ENCODE measurements at places on chromosomes 4 and X.

DNA sequence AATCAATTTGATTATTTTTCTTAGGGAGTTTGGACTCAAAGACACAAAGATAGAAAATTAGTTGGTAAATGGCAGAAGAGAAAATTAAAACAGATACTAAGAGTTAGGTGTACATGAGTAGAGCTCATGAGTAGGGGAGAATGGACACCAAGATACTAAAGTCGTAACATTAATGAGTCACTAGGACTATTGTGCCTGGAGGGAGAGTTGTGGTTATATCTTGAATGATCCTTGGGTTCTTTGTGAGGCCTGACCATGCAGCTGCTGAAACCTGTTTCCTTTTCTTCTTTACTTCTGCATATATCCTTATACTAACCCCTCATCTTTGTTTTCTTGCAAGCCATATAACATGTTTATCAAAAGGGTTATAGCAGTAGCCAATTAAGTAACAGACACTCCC lies 532.8 kb downstream of the RPA4 start:
- DNase-seq = no peak

DNA sequence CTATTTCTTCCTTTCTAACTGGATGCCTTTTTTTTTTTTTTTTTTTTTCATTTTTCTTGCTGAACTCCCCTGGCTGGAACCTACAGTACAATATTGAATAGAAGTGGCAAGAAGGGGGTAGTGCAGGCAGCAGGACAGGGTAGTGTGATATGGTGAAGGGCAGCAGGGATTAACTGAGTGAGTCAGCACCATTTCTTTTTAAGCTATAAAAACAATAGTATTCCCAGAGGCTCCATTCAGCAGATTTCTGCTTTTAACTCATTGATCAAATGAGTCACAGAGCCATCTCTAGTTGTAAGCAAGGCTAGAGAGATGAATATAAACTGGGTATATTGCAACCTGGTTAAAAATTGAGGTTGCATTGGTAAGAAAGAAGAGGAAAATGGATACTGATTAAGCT lies 53.6 kb upstream of the SETD7 start:
- no peak for DNase-seq

GRCh38 chr4:178696515-178696914 lies 1254.3 kb upstream of the AGA start:
- DNase-seq = no peak

DNA sequence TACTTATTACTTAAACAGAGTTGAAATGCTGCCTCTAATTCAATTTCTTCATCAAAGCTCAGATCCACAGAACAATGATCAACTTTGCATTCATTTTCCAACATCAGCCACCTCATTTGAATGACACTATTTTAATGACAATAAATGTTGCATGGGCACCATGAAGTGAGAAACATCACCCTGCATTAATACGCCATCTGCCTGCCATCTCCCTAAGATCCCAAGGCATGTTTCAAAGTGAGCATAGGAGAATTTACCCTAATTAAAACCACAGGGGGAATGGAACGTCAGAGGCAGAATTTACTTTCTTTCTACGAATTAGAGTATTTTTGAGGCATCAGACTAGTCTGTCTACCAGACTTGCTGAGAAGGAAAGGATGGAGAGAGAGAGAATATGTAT lies 32.7 kb downstream of the NEXMIF start:
- no peak for DNase-seq

- DNase-seq = no peak
Observed at GRCh38 chr4:78081541-78081940, 24.4 kb downstream of the FRAS1 start.

- DNase-seq = no peak
Observed at GRCh38 chrX:40174854-40175510, 77.2 kb upstream of the BCOR start.

- DNase-seq = no peak
Observed at GRCh38 chr4:2942532-2943363, 20.5 kb downstream of the NOP14 start.

- DNase-seq = no peak
Observed at GRCh38 chrX:110578270-110578669, 217.3 kb downstream of the CHRDL1 start.

DNA sequence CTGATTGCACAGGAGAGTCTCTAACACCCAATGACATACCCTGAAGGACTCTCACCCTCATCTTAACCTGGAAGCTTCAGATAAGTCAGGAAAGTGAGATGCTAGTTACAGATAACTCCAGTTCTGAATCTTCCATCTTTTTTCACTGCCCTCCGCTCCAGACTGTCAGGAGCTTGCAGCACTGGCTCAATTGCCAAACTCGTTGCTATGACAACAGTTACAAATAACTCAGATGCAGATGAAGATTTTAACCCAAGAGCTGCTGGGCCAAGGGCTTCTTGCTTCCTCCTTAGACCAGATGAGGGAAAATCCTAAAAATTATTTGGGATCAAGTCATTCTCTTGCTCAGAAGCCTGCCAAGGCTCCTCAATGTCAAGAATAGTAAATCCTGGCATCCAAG lies 109.1 kb upstream of the HUWE1 start:
- no peak for DNase-seq

GRCh38 chrX:72088761-72089160 lies 43.0 kb downstream of the RTL5 start:
- DNase-seq = no peak

GRCh38 chr4:45539142-45539814 lies 584.6 kb downstream of the GABRG1 start:
- no peak for DNase-seq

DNA sequence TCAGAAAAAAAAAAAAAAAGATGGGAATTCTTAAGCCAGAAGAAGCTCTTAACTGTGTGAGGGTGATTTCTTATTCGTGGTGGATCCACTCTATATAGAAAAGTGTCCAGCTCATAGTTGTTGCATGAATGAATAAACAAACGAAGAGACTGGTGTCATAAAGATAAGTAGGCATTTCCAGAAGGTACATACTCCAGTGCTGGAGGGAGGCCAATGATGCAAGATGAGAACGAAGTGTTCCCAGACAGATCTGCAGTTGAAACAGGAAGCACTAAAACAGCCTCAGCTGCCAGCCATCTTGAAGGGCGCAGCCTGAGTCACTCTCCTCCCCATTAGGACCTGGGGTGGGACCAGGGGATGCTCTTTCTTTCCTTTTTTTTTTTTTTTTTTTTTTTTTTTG lies 47.4 kb upstream of the HOPX start:
- DNase-seq = no peak

DNA sequence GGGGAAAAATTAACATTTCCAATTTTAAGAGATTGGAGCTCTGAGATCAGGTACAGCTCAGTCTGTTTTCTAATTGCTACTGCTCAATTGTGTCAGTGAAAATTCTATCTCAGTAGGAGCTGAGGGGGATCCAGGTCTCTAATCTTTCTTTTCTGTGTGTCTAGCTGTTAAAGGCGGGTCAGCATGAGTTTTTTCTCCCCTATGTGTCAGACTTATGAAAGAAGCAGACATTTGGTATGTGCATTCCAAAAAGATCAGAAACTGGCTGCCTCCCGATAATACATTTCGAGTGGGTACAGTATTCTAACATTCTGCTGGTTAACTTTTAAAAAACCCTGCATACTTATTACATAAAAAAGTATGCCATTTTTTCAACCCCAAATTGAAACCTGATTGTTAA lies 72.4 kb downstream of the PCDH7 start:
- no peak for DNase-seq

GRCh38 chr4:175651756-175652310 lies 160.2 kb downstream of the GPM6A start:
- DNase-seq = no peak

DNA sequence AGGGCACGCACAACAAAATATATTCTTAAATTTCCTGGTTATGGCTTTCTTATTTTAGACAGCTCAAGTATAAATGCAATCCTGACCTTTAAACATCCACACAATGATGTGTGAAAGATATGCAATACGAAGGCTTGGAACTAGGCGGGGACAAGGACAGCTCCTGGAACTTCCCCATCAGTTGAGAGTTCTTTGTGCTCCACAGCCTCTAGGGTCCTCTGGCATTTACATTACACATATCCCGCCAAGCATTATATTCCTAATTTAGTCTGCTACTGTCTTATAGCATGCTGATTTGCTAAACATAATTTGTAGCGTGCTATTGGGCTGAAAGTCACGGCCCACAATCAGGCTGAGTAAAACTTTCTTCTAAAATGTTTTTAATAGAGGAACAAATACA lies 74.4 kb downstream of the FTHL17 start:
- no peak for DNase-seq

GRCh38 chr4:145545538-145546174 lies 64.0 kb downstream of the SMAD1 start:
- no peak for DNase-seq

DNA sequence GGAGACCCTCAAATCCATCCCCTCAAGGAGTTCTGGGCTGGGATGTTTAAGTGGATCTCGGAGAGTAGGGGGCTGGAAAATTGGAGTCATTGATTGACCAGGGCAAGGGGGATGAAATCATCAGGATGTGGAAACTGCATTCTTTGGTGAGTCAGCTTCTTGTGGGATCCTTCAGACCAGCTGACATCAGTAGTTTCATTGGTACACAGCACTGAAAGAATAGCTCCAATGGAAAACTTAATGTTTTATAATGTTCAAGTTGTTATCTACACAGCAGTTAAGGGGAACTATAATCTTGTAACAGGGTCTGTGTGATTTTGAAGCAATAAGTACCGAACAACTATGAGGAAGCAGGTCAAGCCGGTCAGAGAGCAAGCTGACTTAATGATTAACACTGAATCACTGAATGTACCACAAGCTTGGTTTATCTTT lies 506.1 kb downstream of the RPA4 start:
- no peak for DNase-seq

DNA sequence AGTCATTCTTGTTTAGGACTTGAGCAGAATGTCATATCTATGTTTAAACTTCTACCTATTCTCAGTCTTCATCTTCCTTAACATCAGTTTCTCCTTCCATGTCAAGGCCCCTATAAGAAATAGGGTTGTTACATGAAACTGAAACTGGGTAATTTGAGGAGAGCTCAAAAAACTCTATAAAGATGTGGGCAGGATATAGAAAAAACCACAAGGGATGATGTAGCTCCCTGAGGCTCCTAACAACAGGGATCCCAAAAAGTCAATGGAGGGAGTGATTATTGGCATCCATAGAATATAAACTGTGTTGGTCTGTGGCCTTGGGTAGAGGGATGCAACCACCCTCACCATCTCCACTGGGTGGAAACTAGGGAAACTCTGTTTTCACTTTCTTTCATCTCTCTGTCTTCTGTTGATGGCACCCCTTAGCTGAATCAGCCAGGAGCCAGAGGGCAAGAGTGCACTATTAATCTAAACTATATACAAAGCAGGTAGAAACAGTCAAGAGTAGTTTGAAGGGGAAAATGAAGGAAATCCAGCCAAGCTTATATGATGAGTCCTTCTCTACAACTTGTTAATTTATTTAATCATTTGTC lies 27.6 kb downstream of the C4orf54 start:
- no peak for DNase-seq

GRCh38 chr4:57147335-57148060 lies 37.3 kb upstream of the IGFBP7 start:
- no peak for DNase-seq

- DNase-seq = no peak
Observed at GRCh38 chrX:108307132-108308085, 130.8 kb downstream of the COL4A6 start.

DNA sequence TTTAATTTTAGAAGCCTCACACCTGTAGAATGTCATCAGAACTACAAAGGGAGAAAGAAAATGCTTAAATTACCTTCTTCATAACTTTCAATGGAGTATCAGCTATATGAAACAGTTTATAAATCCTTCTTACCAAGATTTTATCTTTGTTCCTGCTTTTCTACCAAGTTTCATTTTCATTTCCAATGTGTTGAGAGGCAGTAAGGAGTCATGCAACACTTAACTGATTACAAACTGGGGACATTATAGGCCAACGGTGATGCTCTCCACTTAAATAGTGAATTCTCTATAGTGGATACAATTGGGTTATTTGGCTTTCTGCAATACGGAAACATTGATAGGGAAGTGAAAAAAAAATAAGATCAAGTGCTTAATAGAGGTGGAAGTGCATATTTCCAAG lies 145.2 kb upstream of the FTHL17 start:
- no peak for DNase-seq

- no peak for DNase-seq
Observed at GRCh38 chr4:2138846-2139500, 79.8 kb downstream of the NAT8L start.

- DNase-seq = no peak
Observed at GRCh38 chr4:177204126-177204525, 105.5 kb upstream of the NEIL3 start.

DNA sequence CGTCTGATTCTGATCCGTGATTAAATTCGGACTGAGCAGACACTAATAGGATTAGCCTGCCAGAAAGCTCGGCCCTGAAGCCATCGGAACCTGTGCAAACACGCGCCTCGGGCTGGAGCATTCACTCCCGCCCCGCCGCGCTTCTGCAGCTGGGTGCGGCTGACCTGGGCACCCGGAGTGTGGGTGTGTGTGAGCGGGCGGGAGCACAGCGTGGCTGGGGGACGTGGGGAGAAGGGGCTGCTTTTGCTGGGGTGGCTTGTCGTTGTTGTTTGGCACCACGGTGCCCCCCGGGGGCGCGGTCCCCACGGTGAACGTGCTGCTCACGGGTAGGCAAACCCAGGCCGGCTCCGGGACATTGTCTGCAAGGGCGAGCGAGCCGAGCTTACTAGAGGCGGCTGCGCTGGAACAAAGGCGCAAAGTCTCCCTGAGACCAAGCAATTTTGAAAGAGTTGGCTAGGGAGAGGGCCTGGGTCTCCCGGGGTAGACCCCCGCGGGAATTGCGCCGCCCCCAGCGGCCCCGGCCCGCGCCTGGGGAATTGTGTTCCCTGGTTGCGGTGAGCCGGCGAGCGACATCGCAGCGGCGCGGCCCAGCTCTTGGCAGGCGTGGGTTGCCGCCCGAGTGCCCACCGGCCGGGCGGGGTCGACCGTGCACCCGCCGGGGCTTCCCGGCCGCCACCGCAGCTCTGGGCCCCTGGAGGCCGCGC lies 1.4 kb downstream of the MAMLD1 start:
- no peak for DNase-seq

- no peak for DNase-seq
Observed at GRCh38 chrX:71632923-71633657, 14.8 kb upstream of the CXCR3 start.

DNA sequence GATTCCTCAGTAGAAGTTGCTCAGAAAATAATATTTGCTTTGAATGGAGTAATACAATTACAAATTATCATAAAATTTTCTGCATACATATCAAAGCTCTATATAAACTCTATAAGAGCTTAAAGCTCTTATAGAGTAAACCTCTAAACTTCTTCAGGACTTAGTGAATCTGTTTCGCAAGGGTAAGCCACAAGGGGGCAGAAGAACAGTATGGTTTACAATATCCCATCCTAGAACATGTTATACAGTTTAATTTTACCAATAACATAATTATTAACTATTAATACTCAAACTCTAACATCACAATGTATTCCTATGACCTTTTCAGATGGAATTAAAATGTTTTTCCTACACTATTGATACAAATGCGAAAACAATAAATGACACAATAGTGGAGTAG lies 33.8 kb upstream of the SPANXN1 start:
- DNase-seq = no peak

DNA sequence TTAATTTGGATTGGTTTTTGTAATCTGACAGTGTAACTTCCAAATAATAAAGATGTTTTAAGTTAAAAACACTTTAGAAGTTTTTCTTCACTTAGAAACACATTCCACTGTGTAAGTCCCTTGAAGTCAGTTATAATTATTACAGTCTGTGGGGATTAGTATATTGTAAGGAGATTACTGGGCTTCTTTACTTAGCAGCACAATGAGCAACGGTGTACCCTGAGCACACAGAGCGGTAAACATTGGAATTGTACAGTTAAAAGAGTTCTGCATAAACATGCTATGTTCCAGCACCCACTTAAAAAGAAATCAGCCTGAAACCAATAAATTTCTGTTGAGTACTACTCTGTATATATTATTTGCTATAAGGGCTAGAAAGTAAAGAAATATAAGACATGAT lies 44.3 kb downstream of the CCSER1 start:
- no peak for DNase-seq

All from activated CD4-positive, CD25-positive, alpha-beta regulatory T cell (primary cell).